Umbilical cord (tissue), 2 donors: ENCODE measurements at places on chromosomes 11 and 22. TPM values are rescaled to one million over a fixed set of nuclear protein-coding genes. Genes with fewer than 3 reads are reported as not detected.

GRCh38 chr11:10414659-10415058 lies 40.4 kb upstream of the AMPD3 start:
- peak; percentile 29 for DNase-seq

GRCh38 chr11:61791737-61792309 lies 576 bp downstream of the TMEM258 start:
- DNase-seq, result peak; percentile 88

DNA sequence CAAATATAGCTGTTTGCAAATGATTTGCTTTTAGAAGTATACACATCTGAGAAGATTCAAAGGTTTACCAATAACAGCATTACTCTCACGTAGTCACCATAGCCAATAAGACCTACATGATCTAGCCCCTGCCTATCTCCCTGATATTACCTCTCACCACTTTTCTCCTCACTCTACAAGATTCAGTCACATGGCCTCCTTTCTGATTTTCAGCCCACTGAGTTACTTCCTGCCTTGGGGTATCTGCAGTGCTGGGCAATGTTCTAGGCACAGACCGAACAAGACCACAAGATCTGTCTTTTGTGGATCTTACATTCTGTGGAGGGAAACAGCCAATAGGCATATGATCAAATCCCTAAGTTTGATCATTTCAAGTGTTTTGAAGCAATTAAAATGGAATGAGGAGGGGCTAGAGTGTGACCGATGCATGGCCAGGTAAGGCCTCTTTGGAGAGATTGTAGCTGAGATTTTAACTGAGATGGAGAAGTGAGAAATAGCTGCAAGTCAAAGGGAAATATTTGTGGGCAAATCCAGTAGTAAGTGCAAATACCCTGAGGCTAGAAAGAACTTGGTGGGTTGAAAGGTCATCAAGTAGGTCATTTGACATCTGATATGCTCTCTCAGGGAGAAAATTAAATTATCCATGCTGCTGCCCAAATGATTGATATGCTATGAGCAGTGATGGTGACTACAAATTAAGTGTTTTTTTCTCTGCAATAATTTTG lies 43.1 kb downstream of the ARL14EP start:
- no peak for DNase-seq

GRCh38 chr11:46710821-46711269 lies 8.2 kb upstream of the F2 start:
- peak; percentile 83 for DNase-seq

Gene ADAMTS8
- total RNA-seq, result 9.9 TPM

Gene DNHD1
- 9.1 TPM for total RNA-seq

Gene UBQLN3
- 2.6 TPM for total RNA-seq
